ENCODE measurements at places on chromosomes 6 and 20. TPM values are rescaled to one million over a fixed set of nuclear protein-coding genes. Genes with fewer than 3 reads are reported as not detected.

Gene TAF11
- 20.9 TPM for total RNA-seq

Gene PREX1
- total RNA-seq, result 10.7 TPM

Gene CDSN
- total RNA-seq, result not detected

Gene OR2H2
- not detected for total RNA-seq

Gene LY6G6C
- not detected for total RNA-seq

Gene HTR1E
- total RNA-seq, result not detected

Gene TAP2
- 15.2 TPM for total RNA-seq

Gene OPRL1
- total RNA-seq, result 0.72 TPM

All from A549 treated with GW870086 at 1 μM for 4 hours (cell line).